ENCODE measurements at places on chromosomes 5 and 9. TPM values are rescaled to one million over a fixed set of nuclear protein-coding genes. Genes with fewer than 3 reads are reported as not detected.

GRCh38 chr5:111746791-111747190 is 10.2 kb downstream of the NREP start:
- DNase-seq = no peak

DNA sequence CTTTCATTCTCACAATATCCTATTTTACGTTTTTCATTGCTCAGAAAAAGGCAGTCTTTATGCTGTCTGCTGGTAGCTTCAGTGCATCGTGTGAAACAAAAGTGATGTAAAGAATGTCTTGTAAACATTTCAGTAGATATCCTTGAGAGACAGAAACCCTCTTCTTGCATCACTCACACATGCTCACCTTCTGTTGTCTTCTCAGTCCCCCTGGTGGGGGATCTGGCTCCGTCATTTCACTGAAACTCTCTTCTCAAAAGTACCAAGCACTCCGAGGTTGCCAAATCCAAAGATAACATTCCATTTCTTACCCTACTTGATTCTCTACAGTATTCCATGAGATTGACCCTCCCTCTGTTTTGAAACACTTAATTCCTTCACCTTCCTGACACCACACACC is 46.1 kb upstream of the PCA3 start:
- DNase-seq = no peak

DNA sequence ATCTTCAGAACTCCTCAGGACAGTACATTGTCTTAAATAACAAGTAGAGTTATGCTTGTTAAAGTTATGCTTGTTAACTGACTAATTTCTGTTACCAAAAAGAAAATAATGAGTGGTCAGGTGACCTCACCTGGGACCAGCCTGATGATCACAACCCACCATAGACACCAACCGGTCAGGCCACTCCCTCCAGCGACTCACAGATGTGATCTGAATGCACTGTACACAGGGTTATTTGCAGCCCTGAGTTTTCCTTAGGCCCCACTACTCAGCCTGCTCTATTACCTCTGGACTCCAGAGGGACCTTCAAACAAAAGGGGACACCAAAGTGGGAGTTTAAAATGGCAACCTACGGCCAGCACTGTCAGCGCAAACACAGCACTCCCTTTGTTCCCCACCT is 55.3 kb downstream of the ARSB start:
- DNase-seq = no peak

PCDHA6 gene
- total RNA-seq = 0.10 TPM

DNA sequence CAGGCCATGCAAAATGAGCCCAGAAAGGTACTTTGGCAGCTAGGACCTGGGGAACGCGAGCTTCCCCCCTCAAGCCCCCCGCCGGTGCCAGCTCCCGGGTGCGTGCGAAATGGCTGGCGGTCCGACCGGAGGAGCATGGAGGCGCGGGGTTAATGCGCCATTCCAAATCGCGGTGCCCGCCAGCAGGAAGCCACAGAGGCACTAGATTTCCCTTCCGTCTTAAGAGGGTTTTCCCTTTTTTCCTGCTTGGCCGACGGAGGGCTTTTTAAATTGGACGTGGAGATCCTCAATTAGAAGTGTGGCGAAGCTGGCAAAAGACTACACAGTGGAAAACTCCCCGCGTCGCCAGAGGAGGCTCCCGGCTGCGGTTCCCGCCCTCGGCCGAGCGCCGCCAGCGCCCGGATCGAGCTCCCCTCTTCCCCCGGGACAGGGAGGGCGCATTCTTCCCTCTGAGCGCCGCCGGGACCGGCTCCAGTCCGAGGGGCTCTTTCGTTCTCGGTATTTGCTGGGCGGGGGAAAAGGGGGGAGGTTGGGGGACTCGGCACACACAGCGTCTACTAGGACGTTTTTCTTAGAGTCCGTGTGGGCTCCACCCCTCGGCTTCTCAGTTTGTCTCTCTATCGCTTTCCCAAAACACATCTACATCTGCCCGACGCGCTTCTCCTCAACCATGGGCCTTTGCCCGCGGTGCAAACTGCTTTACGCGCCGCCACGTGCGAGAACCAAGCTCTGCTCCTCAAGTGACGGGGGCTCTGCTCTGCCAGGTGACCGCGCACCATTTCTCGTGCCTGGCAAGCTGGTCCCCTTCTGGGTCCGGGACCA is 3.0 kb downstream of the GDNF start:
- no peak for DNase-seq

- no peak for DNase-seq
Observed at GRCh38 chr5:115424030-115424429, 120.5 kb downstream of the FEM1C start.

GRCh38 chr5:141611289-141611688 is 7.5 kb downstream of the DIAPH1 start:
- DNase-seq = no peak

DNA sequence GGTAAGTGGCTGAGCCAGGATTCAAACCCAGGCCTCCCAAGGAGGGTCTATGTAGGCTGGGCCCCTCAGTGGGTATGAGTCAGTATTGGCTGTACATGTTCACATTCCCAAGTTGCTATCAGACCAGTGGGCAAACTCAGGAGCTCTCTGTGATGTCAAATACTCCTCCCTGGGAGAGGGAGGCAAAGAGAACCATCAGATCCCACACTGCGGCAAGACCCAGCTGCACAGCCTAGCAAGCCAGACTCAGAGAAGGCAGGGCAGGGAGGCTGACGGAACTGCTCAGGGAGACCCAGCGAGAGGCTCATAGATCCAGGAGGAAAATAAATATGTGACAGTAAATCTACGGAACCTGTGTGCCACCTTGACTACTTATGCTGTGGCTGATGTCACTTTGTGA is 42.6 kb upstream of the SAP30L start:
- DNase-seq = peak; percentile 10

TMEM215 gene
- total RNA-seq = not detected

DNA sequence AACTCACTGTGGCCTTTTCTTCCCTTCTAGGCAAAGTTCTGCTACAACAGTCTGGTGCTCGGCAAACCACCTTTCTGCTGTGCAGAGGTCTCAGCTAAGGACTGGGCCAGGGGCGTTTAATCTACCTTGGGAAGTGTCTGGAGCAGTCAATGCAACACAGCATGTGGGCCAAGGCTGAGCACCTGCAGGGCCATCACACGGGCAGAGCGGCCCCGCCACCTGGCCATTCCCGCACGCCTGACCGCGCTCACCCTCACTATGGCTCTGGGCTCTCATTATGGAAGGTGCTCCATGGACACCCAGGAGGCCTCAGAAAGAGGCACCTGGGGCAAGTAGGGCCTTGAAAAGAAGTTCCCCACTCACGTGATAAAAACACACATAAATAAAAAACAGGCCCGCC is 65.7 kb upstream of the TBC1D9B start:
- DNase-seq = no peak

GRCh38 chr5:169801324-169801777 is 164.3 kb downstream of the DOCK2 start:
- DNase-seq = peak; percentile 57

All from HT1080 (cell line).